AG04450 (cell line): ENCODE measurements at places on chromosomes 7 and 10.

- no peak for DNase-seq
Observed at GRCh38 chr7:75559355-75559975, 67.3 kb downstream of the SPDYE5 start.

GRCh38 chr7:409339-410281, 110.0 kb downstream of the PDGFA start:
- no peak for DNase-seq

- peak; percentile 75 for DNase-seq
Observed at GRCh38 chr10:102546606-102547320, 43.0 kb downstream of the SUFU start.

- DNase-seq, result no peak
Observed at GRCh38 chr10:14415676-14416307, 85.1 kb upstream of the FRMD4A start.

DNA sequence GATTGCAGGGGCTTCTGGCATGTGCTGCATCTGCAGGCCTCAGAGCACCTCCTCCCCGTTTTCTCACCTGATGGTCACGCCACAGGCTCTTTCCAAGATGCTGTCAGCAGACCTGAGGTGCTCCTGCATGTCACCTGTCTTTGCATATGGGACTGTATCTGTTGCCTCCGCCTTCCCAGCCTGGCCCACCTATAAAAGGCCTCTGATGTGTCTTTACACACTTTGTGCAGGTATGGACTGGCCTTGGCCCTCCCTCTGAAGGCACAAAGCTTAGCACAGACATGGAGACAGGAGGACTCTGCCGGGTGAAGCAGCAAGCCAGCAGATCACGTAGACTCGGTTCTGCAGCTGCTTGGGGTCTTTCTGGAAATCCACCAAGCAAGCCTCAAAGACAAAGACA, 220.9 kb upstream of the PPP2R2D start:
- DNase-seq, result no peak

DNA sequence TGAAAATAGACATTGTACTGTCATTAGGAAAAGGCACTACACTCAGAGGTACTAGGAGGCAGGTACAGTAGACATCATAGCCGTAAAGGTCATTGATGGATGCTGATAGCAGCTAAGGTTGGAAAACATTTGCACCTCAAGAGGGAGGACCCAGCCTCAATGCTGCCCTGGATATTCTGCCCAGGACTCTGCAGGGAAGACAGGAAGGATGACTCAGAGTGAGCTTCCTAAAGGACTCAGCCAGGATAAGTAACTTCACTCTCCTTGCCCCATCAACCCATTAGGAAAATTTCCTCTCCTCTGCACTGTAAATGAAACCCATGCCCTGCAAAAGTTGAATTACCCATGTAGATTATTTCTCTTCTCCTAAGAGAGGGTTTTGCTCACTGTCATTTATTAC, 617.9 kb upstream of the MKI67 start:
- no peak for DNase-seq

GRCh38 chr10:75681334-75681733, 249.9 kb downstream of the LRMDA start:
- no peak for DNase-seq

DNA sequence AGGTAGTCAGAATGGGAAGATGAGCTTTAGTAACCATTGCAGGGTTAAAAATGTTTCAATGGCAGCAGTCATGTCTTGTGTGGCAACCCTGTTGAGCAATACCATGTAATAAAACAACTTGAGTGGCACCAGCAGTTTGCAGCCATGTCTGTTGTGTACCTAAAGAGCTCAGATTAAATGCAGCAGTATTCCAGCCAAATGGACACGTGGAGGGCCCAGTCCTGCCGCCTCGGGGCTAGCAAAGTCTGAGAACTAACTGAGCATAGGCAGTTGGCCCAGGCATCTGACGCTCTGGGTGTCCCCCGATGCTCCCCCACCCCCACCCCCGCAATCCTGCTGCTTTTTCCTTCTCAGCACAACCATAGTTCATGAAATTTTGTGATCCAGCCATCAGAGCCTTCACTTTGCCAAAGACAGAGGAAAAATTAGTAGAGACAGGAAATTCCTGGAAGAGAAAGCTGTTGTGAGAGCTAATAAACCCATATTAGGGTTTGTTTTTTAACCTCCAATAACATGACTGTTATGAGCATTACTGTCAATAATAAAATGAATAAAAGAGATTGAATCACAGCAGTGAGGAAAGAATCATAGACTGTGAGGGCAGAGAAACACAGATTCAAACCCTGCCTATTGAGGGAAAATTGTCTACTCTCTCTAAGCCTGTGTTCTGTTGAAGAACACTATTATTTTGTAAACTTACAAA, 220.6 kb upstream of the RHOBTB1 start:
- no peak for DNase-seq

- DNase-seq, result no peak
Observed at GRCh38 chr7:105875505-105875904, 894 bp downstream of the ATXN7L1 start.

- no peak for DNase-seq
Observed at GRCh38 chr7:7351832-7352231, 169.5 kb downstream of the C1GALT1 start.

DNA sequence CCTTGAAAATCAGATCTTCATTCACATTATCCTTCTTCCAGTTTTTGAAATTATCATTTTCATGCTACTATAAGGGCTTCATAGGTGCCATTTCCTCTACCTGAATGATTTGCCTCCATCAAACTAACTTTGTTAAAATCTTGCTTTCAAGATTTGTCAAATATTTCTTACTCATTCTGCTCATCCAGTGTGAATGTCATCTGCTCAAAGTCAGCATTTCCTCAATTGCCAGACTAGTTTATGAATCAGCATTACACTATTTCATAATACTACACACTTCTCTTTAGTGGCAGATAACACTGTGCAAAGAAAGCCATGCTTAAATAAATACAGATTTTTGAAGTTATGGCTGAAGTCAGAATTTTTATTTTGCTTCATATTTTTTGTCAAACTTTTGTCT, 21.3 kb upstream of the LIPF start:
- no peak for DNase-seq

DNA sequence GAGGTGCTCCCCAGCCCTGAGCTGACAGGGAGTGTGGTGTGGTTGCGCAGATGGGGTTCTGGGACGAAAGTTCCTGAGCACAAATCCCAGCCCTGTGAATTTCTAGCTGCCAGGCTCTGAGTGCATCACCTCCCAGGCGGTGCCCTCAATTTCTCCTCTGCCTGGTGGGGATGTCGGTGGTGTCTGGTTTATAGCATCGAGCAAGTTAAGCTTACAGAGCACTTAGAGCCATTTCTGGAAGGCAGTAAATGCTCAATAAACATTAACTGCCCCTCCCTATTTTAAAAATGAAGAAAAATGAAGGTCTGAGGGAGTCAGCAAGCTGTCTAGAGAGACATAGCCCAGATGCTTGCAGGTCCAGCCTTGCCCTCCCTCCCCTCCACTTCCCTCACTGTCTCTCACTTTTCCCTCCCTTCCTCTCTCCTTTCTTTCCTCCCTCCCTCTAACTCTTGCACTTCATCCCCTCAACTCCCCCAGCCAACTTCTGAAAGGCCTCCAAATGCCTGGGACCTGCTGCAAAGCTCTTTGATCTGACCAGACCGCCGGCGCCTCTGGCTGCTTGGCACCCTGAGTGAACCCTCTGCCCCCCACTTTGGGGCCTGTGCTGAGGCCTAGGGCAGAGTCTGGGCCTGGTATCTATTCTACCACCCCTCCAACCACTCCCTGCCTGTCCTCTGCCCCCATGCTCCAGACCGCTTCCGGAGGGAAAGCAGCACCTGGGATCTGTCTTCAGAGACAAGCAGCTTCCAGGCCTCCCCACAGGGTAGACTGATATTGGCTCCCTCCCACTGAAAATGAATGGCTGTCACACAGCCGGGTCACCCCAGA, 438.3 kb downstream of the RPS24 start:
- DNase-seq, result no peak

DNA sequence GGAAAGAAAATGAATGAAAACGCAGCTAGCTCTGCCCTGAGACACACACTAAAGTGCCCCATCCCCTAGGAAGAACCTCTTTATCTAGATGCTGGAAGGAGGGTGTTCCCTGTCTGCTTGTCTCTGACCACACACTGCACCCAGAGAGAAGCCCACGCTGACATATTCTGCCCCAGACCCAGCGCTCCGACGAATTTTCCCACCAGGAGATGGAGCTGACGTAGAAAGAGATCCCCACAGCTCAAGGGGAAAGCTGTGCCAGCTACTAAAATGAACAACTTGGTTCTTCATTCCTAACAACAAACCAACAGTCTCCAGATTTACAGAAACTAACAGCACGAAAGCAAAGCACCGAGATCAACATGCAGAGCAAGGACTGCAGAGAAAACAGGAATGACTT, 73.3 kb downstream of the KIAA1549 start:
- DNase-seq, result no peak
